ENCODE measurements at places on chromosomes 4 and X. TPM values are rescaled to one million over a fixed set of nuclear protein-coding genes. Genes with fewer than 3 reads are reported as not detected.

- no peak within 1 kb of the TSS for H3K4me3 ChIP-seq
- H3K27me3 ChIP-seq = no peaks in the 10 kb centered on the region
- no peaks in the 10 kb centered on the region for H3K4me1 ChIP-seq
- no peak within 1 kb of the TSS for H3K27ac ChIP-seq
Measured at GRCh38 chrX:22032084-22032483, at the start of gene PHEX. TSS of gene PHEX (plus strand) at chrX:22032325. CDS start at chrX:22033006, 681 bp downstream.

Gene SPANXA1
- not detected for total RNA-seq

- no peak overlapping the region for H3K27ac ChIP-seq
- no peaks in the 10 kb centered on the region for H3K36me3 ChIP-seq
- no peaks in the 10 kb centered on the region for H3K4me1 ChIP-seq
- DNase-seq = no peak
Measured at GRCh38 chr4:120723105-120723504, 199.4 kb downstream of the PRDM5 start.

GRCh38 chr4:139286186-139286698 is 6.2 kb upstream of the MGARP start:
- H3K36me3 ChIP-seq = peaks cover 39% of the 10 kb centered on the region
- H3K4me1 ChIP-seq = no peaks in the 10 kb centered on the region
- H3K27me3 ChIP-seq = no peaks in the 10 kb centered on the region
- H3K4me3 ChIP-seq = no peak overlapping the region

DNA sequence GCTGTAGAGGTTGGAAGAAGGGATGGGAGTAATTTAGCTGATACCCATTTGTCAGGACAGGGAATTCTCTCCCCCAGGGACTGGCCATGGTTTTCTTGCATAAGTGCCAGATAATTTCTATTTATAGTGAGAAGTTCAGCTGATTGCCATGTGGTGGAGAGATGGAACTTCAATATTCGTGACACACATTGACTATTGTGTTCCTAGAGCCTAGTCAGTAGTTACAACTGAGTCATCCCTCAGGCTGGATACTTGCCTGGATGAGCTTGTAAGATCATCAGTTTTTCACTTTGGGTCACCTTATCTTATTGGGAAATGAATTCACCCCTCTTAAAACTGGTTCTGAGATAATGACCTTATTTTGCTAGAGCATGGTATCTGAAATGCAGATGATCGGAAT is 32.2 kb downstream of the CFAP299 start:
- H3K4me1 ChIP-seq = no peaks in the 10 kb centered on the region
- no peaks in the 10 kb centered on the region for H3K27me3 ChIP-seq

Measured in Peyer's patch (tissue), 4 donors.